ENCODE measurements at places on chromosomes 1 and 21.

GRCh38 chr1:47211796-47212269, 20.2 kb downstream of the TAL1 start:
- no peak for DNase-seq

- peak; percentile 18 for DNase-seq
These were observed 5.0 kb downstream of the PRELP start for GRCh38 chr1:203480525-203481084.

- DNase-seq, result no peak
These were observed 35.4 kb downstream of the WNT2B start for GRCh38 chr1:112544011-112544688.

GRCh38 chr1:6496890-6497214, 5.4 kb upstream of the PLEKHG5 start:
- DNase-seq, result no peak

GRCh38 chr1:169271098-169271497, 96.5 kb downstream of the NME7 start:
- DNase-seq, result no peak

DNA sequence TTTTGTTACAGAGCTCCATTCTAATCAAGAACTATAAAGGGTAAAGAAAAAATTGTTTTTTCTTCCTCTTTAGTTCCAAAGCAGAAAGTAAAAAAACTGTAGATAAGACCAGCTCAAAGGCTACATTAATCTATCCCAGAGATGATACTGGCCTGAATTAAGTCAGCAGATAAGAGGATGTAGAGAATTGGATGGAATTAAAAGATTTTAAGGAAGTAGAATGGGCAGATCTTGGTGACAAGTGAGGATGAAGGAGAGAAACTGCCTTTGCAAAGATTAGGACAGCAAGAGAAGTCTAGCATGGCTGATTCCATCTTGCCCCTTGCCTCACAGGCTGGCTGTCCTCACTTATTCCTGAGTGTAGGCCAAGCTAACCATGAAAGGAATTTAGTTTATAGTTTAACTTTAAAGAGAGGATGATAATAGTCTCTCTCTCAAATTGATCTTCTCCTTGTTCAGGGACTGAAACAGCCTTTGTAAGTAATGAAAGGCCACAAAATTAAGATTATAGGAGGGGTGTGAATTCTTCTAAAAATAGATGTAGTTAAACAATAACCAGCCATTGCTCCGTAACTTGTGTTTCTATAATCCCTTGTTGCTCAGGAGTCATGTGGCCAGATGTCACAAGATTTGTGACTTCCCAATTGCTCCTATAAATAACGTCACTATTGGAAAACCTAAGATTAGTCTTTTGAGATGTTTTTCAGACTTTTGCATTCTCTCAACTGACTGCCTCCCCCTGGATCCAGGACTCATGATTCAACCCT, 265.0 kb upstream of the USP24 start:
- no peak for DNase-seq

- no peak for DNase-seq
These were observed 562.2 kb upstream of the PTBP2 start for GRCh38 chr1:96159379-96159778.

GRCh38 chr1:40980068-40980452, 564 bp downstream of the CTPS1 start:
- no peak for DNase-seq

DNA sequence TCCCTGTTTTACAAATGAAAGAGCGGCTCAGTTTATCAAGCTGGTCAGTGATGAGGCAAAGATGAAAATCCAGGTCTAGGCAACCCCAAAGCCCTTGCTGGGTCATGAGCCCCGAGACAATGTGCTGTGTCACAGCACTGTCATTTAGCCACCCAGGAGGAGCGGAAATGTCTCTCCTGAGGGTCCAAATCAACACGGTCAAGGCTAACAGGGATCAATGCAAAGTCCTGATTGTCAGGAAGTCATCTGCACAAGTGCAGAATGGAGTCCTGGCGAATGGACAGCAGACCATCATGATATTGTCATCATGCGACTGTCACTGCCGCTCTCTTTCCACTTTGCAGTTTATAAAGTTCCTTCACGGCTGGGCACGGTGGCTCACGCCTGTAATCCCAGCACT, 30.2 kb downstream of the NCMAP start:
- no peak for DNase-seq

DNA sequence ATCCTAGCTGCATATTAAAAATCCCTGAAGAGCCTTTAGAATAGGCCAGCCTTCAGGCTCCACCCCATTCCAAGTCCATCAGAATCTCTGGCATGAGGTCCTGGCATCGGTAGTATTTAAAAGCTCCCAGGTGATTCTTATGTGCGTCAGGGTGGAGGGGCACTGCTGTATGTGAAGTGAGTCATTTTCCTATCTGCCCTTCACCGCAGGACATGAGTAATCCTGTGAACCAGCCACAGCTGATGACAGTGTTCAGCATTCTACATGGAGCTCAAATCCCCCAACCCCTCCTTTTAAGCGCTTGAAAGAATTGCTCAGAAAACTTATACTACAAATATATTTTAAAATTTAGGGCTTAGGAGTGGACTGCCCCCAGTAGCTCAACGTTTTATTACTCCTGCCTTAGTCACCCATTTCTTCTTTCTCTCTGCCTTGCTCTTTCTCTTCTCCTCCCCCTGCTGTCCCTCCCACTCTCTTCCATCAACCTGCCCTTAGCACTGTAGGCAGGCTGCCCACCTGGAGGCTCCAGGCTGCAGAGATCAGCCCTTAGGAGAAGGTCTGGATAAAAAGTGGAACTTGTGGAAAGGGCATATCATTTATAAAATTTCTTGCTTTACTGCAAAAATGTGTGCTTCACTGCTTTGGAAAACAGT, 73.8 kb upstream of the ZNF281 start:
- DNase-seq, result no peak

- DNase-seq, result no peak
These were observed 678.0 kb upstream of the USP24 start for GRCh38 chr1:55893155-55893554.

DNA sequence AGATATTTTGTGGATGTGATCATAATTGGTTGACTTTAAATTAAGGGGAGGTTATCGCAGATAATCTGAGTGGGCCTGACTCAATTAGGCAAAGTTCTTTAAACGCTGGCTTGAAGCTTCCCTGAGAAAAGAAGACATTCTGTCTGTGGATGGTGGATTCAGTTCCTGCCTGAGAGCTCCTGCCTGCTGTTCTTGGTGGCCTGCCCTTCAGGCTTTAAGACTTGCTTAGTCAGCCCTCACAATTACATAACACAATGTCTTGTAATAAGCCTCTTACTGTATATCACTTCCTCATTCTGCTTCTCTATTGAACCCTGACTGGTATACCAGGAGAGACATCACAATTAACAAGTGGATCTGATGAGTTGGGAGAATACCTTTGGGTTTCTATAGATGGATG, 50.2 kb downstream of the KCNJ6 start:
- no peak for DNase-seq

GRCh38 chr21:35358008-35358407, 308.9 kb upstream of the RUNX1 start:
- DNase-seq, result no peak

DNA sequence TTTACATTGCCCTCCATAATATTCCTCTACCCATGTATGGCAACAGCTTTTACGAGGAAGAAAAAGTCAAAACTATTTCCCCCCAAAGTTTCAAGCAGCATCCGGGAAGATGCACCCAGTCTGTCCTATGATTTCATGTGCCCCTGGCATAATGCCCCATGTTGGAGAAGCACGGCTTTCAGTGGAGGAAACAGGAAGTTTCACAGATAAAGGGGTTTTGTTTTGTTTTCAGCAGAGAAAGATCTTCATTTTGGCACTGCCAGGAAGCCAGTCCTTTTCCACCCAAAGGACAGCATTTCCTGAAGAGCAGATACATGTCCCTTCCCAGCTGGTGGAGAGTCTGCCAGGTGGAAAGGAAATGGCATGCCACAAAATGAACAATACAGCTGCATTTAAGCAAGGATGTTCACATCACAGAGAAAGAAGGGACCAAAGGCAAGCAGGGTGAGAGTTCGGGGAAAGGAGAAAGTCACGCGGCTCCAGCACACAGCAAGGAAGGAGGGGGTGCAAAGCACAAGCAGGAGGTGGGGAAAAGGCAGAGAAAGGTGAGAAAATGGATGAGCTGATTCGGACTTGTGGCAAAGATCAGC, 95.3 kb upstream of the HIVEP3 start:
- no peak for DNase-seq

DNA sequence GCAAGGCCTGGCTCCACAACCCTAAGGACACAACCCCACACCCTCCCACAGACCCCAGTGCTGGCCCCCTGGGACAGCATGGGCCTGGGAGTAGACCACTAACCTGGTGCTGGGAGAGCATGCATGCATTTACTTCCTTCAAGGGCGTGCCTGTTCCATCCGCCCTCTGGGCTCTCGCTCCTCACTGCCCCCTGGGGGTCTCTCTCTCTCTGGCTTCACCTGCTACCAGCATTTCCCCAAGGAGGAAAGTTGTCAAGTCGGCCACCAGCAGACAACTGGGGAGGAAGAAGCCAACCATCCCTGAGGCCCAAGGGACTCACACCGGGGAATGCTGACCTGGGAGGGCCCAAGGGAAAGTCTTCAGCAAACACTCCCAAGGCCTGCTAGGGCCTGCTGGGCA, 6.5 kb downstream of the LRP8 start:
- no peak for DNase-seq

GRCh38 chr21:31766899-31767298, 35.0 kb upstream of the SCAF4 start:
- DNase-seq, result no peak

DNA sequence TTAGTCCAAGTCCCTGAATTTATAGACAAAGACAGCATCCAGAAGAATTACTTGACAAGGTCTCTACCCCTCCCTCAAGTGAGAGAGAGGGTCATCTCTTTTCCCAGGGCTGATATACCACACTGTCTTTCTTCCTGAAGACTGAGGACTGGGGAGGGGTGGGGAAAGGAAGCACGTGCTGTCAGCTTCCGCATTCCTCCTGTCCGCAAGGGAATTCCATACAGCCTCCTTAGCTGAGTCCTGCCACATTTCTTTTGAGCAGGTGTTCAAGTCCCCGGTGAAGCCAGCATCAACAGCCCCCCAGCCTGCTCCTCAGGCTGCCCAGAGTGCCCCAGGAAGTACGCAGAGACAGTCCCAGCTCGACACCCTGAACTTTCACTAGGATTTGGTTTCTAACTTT, 34.2 kb downstream of the PCAT6 start:
- DNase-seq, result no peak

DNA sequence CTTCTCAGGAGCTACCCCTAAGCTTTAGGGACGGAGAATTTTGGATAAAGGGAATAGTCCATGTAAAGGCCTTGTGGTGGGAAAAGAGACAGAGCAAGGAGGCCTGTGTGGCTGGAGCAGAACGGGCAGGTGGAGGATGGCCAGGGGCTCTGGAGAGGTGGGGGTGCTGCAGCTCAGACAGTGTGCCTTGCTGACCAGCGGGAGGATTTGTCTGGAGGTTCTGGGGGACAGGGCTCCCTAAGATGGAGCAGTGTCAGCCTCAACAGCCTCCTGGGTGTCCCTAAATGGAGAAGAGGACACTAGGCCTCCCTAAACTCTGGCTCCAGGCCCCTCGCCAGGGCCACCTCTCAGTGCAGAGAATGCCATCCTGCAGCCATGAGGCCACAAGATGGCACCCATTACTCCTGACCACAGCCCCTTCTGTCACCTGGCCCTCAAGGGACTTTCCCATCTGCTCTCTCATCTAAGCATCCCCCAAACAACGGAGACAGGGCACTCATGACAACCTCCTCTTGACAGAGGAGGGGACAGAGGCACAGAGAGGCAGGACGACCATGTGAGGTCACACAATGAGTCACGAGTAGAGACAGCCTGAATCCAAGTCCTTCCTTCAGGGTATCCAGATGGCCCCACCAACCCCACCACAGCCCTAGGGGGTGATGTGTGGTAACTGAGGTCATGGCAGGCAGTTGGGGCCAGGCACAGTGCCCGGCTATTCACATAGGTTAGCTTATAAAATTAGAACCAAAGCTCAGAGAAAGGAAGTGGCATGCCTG, 94.7 kb downstream of the DMRTB1 start:
- DNase-seq, result no peak

DNA sequence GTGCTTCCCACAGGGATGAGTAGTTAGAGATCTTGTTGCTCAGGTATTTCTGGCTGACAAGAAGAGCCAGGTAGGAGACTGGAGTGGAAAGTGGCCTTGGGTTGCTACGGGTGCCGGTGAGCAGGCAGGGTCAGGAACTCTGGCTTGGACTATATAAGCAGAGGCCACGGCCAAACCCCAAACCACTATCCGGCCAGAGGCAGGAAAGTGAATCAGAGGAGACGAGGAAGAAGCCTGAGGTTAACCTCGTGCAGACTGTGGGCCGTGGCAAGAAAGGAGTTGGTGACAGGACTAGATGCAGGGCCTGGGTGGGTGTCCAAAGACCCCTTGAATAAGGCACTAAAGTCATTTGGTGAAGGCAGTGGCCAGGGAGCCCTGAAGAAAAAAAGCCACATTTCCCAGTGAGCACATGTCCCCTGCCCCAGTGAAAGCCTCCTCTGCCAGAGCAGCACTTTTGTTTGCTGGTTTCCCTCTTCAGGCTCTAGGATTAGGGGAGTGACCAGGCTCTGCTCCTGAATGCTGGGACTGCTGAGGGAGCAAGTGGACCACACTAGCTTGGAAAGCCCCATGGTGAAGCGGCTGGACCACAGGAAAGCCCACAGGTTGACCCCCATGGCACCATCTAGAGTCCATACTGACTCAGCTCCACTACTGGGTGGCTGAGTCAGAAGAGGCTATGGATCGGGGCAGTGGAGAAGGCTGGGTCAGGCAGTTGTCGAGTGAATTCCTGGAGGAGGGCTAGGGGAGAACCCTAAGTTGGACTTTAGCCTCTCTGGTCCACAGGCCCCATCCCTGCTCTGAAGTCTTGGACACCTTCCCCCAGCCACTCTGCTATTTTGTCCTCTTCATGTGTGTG, 23.4 kb downstream of the CSF1 start:
- no peak for DNase-seq

- no peak for DNase-seq
These were observed 16.9 kb downstream of the PTPRF start for GRCh38 chr1:43547538-43548072.

DNA sequence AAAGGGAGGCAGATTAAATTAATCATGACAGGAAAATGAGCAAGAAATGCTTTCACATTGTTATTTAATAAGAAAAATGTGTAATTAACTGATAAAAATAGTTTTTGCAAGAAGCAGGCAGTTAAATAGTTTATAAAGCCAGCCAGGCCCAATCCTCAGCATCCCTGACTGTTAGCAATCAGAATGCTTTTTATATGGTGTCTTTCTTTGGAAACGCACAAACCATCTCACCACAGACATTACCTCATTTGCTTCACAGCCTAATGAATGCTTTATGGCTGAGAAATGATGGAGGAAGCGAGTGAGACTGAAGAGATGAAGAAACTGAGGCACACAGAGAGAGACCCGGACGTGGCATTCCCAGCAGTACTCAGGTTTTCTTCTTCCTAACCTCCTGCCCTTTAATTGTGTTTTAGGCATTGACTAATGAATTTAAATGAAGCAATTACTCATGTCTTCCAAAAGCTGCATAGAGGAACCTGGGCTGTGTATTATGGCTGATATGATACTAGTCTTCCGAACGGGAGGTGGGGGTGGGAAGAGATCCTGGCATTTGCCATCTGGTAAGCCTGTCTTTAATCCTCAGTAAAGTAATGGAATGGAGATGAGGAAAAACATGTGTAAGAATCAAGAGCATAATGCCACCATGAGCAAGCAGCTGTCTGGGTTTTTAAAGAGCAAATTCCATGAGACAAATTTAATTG, 116.1 kb upstream of the LMO4 start:
- no peak for DNase-seq

- DNase-seq, result no peak
These were observed 50.7 kb downstream of the APP start for GRCh38 chr21:26119906-26120305.

GRCh38 chr1:236416165-236416564, 22.1 kb downstream of the EDARADD start:
- DNase-seq, result no peak

Measured in stimulated activated CD8-positive, alpha-beta memory T cell treated with anti-CD3 and anti-CD28 coated beads, Interleukin-4, amount 100 ng/mL, for 1 hour (primary cell).